Right ventricle myocardium superior (tissue), 1 donor: ENCODE measurements at places on chromosomes 12 and 14.

DNA sequence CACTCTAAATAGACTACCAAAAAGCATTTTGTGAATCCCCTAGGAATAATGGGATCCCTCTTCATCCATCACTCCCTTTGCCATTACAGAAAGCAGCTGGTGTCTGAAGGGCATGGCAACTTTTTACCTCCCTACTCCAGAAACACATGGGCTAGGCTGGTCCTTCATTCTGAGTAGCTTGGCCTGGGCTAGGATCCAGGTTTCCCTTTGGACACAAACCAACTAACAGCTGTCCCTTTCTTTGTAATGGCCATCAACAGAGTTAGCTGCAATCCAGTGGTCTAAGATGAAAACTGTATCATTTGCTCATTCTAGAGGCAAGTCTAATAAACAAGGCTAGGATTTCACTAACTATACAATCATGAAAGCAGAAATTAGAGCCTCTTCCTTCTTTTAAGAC, 7.4 kb downstream of the GRIN2B start:
- no peak for DNase-seq

GRCh38 chr14:99595034-99595433, 9.0 kb downstream of the CCDC85C start:
- no peak for DNase-seq

- DNase-seq, result peak; percentile 55
These were observed 1.1 kb downstream of the PHLDA1 start for GRCh38 chr12:76030341-76031080.

- no peak for DNase-seq
These were observed 23.5 kb downstream of the BHLHE41 start for GRCh38 chr12:26101350-26101734.

GRCh38 chr12:6113691-6114475, 10.6 kb downstream of the VWF start:
- DNase-seq, result no peak

DNA sequence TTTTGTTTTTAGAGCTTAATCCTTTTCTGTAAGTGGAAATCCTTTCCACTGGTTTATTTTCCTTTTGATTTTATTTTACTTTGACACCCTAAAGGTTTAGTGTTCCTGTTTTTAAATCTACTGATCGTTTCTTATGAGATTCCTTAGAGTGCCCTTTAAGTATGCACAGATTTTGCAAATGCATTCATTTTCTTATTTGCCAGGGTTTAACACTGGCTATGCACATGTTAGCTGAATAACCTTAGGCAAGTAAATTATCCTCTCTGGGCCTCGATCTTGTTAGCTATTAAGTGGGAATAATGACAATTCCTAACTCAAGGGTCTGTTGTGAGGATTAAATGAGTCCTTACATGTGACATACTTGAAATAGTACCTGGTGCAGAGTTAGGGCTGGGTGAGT, 136.0 kb downstream of the BICD1 start:
- no peak for DNase-seq

- DNase-seq, result no peak
These were observed 56.3 kb downstream of the GPHB5 start for GRCh38 chr14:63262446-63262845.

GRCh38 chr14:59629444-59630287, 53.1 kb upstream of the CCDC175 start:
- no peak for DNase-seq

GRCh38 chr12:76312315-76312714, 35.9 kb downstream of the BBS10 start:
- no peak for DNase-seq
